NCI-H1092 (cell line): ENCODE measurements at places on chromosomes 4 and X.

DNA sequence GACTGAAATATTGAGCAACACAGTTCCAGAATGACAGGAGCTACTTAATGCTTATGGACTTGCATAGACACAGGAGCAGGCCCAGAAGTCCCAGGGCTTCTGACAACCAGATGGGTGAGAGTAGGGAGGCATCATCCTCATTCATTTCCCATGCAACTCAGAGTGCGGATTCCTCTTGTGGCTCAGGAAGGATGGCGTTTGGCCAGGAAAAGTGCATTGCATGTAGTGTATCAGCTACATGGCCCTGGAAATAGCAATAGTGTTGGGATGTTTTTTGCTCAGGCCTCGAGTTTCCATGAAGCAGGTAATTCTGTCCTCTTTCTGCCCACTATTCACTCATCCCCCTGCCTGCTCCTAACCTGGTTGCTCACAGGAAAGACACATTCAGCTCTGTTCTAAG lies 136.6 kb downstream of the PDGFRA start:
- DNase-seq: no peak

- no peak for DNase-seq
Measured at GRCh38 chrX:70444326-70444945, at the start of gene DLG3. TSS of gene DLG3 (plus strand) at chrX:70444835. CDS start at chrX:70445202, 367 bp downstream.

DNA sequence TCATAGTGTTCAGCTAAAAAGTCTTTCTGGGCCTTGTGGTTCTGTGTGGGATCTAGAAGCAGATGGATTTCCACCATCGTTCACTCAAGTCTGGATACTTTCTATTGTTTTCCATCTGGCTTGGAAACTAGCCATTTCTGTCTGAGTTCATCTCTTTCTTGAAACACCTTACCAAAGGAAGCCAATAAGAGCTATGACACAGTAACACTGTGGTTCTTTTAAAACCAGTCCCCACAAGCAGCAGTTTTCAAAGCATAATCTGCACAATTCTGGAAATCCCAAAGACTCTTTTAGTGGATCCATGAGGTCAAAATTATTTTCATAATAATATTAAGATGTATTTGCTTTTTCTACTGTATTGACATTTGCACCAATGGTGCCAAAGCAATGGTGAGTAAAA lies 234.2 kb upstream of the TET2 start:
- no peak for DNase-seq

- DNase-seq: no peak
Measured at GRCh38 chrX:12930150-12930549, 23.7 kb downstream of the TLR8 start.
